ENCODE measurements at places on chromosomes 12 and 14. TPM values are rescaled to one million over a fixed set of nuclear protein-coding genes. Genes with fewer than 3 reads are reported as not detected.

DNA sequence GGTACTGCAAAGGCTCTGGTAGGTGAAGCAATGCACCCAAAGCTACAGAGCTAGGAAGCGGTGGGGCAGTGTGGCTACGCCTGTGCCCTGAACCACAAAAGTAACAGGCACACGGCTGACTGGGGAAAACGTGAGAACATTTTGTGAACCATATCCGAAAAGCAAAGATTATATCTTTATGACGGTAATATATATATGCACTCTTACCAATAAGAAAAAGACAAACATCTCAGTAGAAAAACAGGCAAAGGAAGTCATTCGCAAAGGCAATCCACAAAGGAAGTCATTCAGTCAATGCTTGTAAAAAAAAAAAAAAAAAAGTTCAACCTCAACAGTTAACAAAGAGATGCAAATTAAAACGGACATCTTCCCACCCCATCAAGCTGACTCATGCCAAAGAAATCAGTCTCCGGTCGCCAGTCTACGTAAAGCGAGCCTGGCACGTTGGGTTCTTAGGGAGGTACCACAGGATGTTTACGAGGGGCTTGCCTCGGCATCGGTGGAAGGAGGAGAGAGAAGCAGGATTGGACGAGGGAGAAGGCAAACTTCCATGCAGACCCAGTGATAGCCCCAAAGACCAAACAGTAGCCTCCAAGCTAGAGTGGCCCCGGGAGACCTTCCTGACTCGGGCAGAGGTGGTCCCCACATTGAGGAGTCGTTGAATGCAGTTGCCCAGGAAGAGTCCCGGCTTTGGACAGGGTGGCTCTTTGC lies 39.4 kb upstream of the PPP2R5C start:
- DNase-seq = no peak

- no peak for DNase-seq
Observed at GRCh38 chr12:43540470-43540869, 11.5 kb downstream of the ADAMTS20 start.

- DNase-seq = no peak
Observed at GRCh38 chr12:131893605-131894312, 663 bp upstream of the ULK1 start.

- DNase-seq = no peak
Observed at GRCh38 chr12:87687362-87687761, 341.8 kb downstream of the C12orf50 start.

DNA sequence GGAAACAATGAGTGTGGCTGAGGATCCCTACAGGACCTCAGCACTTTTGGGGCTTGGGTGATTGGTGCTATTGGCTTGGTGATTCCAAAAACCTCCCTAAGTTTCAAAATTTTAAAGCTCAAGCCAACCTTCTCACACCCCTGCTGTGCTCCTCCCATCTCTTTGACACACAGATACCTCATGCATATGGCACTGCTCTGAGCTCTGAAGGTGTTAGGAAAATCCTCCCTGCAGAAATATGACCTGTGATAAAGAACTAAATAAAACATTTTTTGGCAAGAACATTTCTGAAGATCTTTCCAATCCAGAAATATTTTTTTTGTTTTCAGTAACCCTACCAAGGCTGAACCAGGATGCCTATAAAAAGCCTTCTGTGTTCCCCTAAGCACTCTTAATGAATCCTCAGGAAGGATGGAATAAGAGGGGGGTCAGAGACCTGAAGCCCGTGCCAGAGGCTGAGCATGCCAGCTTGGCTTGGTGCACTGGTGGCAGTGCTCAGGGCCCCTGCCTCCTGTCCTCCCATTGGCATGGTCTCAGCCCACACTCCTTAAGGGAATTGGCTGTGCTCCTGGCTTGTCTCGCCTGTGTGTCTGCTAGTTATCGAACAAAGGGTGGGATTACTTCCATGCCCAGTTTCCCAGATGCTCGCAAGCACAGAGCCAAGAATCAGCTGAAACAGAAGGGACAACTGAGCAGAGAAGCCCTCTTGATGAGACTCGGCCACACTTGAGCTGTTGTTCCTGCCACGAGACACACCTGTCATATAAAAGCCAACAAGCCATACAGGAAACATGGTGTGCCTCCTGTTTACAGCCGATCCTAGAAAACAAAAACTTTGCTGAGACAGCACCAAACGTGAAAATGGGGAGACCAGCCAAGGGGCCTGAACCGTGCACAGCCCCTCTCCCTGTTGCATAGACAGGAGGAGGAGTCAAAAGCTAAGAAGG lies 132.7 kb upstream of the EEA1 start:
- DNase-seq = no peak

DNA sequence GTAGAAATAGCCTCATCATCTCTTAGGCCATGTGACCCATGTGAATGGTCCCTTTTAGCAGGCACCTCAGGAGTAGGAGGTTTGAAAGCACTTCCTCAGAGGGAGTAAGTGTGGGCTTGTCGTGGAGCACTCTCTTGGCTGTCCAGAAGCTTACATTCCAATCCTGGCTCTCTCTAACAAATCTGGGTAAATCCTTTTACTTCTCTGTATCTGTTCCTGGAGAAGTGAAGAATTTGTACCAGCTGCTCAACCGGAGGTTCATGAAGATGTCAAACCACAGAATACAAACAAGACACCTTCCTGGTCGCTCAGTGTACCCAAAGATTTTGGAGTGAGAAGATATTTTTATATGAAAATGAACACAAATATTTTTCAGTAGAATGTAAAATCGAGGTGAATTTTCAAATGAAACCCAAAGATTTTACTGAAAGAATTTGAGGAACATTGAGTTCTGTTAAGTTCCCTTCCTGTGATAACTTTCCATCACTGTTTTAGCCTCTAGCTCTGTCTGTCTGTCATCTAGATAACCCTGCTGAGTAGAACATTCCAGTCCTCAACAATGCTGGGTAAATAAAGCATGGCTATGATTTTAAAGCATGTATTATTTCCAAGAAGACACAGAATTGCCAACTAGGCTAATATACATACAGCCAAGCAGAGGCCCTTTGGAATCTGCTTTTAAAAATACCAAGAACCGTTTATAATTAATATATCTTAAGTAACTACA lies 263.9 kb upstream of the RGS6 start:
- DNase-seq = no peak

- no peak for DNase-seq
Observed at GRCh38 chr12:50641566-50641965, 122.3 kb upstream of the ATF1 start.

GRCh38 chr12:54126696-54127537 lies 61.9 kb downstream of the SMUG1 start:
- DNase-seq = no peak

The TAS2R10 gene
- total RNA-seq = not detected

The RGS6 gene
- 0.11 TPM for total RNA-seq

The ADCK1 gene
- total RNA-seq = 0.43 TPM

The SYCP3 gene
- total RNA-seq = not detected

The GPN3 gene
- total RNA-seq = 5.6 TPM

The MYO1H gene
- not detected for total RNA-seq

The FAM234B gene
- total RNA-seq = 6.7 TPM
